Small intestine (tissue), 16 donors: ENCODE measurements at places on chromosomes 2 and 18.

GRCh38 chr2:35822716-35823115 lies 532.9 kb upstream of the CRIM1 start:
- DNase-seq = no peak

DNA sequence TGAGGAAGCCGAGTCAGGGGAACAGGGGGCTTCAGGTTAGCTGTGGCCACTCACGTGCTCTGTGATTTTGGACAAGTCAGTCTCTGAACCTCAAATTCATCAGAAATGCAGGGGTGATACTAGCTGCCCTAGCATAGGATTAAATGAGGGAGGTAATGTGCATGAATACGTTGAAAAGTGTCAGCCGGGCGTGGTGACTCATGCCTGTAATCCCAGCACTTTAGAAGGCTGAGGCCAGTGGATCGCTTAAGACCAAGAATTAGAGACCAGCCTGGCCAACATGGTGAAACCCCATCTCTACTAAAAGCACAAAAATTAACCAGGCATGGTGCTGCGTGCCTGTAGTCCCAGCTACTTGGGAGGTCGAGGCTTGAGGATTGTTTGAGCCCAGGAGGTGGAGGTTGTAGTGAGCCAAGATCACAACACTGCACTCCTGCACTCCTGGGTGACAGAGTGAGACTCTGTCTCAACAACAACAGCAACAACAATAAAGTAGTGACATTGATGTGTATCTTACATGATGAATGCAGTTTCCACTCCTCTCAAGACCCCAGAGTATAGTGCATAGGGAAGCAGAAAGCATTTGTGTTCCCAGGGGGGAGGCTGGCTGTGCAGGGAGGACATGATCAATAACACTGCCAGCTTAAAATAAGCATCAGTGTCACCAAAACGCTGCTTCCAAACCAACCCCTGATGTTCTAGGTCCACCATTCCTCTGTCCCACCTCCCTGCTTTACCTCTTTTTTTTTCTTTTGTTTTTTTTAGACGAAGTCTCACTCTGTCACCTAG lies 68.8 kb downstream of the HNRNPLL start:
- DNase-seq = no peak

GRCh38 chr2:54528311-54528955 lies 72.3 kb downstream of the SPTBN1 start:
- no peak for DNase-seq

GRCh38 chr2:149320362-149320761 lies 10.0 kb upstream of the LYPD6 start:
- no peak for DNase-seq

DNA sequence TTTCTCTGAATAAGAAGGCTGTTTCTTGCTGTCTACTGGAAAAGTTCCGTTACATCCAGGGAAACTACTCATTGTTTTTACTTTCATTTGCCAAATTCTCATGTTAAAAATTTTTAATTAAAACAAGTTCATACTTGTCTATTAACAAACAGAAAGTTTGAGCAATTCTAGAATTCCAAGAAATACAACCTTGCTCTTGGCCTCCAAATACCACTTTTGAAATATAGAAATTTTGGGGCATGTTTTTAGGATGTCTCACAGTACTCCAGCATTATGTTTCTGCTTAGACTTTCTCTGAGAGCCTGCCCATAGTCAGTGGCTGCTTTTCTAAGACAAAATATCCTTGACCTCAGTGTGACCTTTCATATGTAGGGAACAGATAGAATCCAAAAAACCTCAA lies 228.7 kb upstream of the RND3 start:
- DNase-seq = no peak

GRCh38 chr2:99187011-99187410 lies 6.0 kb downstream of the MRPL30 start:
- no peak for DNase-seq

DNA sequence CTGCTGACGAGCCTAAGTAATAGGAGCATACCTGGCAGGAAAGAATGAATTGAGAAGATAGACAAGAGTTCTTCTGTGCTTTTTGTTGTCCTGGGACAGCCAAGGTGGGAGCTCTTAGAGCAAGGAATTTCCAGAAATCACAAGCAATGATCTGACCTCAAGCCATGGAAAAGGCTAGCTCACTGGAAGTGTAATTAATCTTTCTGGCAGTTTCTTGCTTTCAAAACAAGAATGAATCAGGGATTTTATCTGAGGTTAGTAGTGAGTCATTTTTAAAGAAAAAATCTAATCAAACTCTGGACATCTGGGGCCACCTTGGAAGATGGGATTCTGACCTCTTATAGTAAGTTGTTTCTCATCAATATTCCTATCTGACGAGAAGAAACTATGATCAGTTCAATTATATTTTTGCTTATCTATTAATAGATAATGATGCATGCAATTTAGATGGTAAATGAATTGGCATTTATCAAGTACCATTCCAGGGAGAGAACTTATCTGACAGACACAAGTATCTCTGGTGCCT lies 98.0 kb downstream of the ADCYAP1 start:
- DNase-seq = no peak

DNA sequence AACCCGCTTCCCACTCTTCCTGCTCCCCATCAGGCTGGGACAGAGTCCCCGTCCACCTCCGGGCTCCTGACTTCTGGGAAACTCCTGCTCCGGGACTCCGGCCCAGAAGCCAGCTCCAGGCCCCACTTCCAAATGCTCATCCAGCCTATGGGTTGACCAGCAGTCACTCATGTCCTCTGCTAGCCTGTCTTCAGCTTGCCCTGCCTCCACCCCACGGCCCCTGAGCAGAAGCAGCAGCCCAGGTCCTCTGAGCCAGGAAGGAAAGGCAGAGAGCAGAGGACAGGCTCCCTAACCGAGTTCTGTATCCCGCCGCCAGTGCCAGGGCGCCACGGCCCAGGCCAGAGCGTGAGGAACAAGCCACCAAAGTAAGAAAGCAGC lies 86.4 kb upstream of the ID2 start:
- DNase-seq = no peak

GRCh38 chr2:227701556-227701955 lies 16.3 kb downstream of the SLC19A3 start:
- DNase-seq = peak; percentile 70

DNA sequence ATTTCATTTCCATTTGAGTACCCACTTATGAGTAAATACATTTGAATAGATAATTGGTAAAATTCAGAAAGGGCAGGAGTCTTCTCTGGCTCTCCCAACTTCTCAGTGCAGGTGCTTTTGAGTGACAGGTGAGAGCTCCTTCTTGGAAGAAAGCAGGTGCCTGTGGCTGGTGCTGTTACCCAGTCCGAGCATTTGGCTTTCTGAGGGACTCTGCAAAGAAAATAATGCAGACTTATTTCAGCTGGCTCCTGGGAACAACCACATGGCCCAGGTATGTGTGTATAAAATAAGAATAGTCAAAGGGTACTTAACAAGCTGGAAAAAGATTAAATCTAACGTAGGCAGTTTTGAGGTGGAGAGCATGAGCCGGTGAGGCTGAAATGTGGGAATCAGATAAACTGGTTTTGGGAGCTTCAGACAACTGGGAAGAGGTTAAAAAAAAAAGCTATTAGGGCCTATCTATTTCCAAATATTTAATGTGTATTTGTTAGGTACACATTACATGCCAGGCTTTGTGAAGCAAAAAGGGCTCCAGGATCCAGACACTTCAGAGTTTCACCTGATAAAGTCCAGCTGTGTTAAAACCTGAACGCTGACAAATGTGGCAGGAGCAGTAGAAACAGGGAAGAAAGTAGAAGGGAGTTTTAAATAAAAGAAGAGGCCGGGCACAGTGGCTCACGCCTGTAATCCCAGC lies 20.6 kb downstream of the ZNF236 start:
- no peak for DNase-seq

DNA sequence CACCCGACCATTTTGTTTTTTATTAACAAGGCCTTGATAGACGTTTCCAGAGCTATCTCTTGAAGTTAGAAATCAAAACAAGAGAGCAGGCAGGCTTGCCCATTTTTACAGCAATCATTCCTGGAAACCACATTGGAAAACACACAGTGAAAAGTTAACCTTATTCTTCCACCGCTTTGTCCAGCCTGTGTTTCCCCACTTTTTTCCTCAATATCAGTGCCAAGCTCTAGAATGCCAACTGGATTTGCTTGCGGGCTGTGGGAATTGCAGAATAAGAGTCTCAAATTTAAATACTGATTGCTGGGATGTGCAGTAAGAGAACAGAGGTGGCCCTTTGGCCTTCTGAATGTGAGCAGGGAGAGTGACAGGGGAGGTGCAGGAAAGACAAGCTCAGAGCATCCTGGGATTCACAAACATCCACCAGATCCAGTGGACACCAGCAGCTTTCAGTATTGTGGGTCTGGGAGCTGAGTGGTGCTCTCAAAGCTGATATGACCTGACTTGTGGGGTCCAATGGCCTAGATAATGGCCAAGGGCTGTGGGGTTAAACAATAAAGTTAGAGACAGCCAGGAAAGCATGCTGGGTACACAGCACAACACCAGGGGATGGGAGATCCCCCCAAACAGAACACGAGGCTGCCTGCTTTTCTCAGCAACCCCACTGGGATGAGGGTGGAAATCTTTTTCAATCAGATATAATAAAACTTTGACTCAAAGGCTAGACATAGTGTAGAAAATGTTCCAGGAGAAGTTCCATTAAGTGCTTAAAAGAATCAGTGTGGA lies 15.5 kb downstream of the CYP1B1 start:
- no peak for DNase-seq

DNA sequence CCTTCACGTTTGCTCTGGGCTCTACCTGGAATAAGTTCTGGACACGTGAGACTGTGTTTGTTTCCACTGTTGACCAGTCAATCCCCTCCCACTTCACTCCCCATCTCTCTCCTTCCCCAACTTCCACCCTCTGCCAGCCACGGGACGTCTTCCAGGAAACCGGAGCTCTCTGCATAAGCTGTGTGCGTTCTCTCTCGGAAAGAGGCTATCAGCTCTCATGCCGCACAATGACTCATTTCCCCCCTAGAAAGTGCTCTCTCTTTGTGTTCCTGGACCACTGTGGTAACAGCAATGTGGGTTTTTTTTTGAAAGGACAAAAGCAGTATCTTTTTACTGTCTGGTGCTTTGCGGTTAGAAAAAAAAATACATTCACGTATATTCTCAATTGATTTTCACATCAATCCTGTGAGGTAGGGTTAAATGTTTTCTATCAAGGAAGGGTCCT lies 10.2 kb downstream of the PROKR1 start:
- no peak for DNase-seq

DNA sequence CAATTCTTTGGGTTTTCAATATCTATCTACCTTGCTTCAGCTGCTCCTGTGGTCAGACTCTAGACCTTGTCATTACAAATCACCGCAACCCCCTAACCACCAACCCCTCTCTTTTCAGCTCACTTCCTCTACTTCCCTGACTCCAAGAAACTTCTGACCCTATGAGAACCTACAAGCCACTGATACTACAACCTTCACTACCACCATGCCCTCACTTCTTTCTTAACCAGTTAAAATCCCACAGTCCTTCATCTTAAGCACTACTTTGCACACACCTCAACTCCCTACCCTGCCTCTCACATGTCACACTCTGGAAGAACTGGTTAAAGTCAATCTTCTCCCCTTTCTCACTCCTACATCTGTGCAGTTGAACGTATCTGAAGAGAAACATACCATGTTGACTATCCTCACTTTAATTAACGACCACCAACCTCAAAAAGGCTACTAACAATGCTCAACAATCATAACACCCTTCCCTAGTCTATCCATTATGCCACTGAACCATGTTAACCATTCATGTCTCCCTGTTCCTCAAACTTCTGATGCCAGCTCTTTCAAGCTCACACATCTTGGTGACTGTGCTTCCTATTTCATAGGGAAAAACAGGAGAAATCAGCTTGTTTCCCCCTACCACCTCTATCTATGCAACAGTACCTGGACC lies 12.6 kb downstream of the EIF2AK3 start:
- no peak for DNase-seq

DNA sequence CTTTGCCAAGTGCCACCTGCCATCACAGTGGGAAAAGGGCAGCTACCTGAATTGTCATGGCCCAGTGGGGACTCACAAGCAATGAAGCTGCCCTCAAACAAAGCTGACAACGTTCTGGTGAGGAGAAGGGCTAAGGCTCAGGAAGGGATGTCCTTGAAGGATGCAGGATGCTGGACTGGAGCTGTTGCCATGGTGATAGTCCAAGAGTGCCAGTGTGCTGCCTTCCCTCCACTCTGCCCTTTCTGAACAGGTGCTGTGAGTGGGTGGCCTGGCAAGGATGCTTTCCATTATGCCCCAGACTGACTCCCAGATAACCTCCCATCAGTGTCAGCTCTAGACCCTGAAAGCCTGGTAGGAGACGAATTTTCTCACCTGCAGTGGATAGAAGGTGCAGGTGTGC lies 137.8 kb upstream of the GYPC start:
- no peak for DNase-seq

DNA sequence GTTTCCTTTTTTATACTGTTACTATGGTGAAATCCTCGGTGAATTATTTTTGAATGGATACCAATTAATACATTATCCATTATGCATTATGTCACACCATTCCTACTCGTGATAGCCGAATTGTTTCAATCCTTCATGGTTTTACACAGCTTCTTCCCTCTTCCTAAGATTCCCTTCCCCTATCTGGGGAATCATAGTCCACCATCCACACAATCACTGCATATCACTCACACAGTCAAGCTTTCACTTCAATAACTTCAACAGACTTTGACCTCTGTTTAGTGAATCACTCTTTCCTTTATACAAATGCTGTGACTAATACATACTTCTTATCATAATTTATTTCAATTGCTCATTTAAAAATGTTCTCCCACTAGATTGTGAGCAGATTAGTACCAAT lies 1108.1 kb upstream of the LRRTM1 start:
- DNase-seq = peak; percentile 1

DNA sequence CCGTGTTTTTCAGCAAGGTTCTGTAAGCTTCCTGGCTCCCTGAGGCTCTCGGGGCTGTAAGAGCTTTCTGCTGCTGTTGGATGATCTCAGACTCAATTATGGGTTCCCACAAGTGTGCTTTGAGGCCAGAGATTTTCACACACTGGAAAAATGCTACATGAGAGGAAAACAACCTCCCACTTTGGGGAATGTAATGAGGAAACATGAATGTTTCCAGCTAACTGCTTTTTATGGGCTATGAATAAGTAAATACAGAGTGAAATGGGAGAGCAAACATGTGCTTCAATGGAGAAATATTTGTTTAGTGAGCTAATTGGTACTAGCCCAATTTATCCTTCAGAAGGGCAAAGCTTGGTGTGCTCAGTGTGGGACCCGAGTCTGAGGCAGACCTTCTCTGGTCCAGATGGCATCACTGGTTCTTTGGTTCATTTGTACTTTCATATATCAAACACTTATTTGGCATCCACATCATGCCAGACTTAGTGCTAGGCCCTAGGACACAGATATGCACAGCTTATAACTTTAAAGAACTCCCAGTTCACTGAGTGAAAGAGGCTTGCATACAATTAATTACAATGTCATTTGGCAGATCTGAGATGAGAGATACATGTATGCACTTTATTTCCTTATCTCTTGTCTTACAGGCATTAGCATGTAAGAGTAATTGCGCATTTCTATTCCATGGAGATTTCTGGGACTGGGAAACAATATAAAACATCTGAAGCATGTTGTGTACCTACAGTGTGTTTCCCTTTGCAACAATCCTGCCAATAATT lies 248.8 kb downstream of the RDH14 start:
- no peak for DNase-seq
